Activated CD8-positive, alpha-beta memory T cell treated with anti-CD3 and anti-CD28 coated beads for 48 hours (primary cell): ENCODE measurements at places on chromosomes 4 and X.

- no peak for DNase-seq
Measured at GRCh38 chrX:103927030-103927429, 35.4 kb upstream of the TMSB15B start.

- no peak for DNase-seq
Measured at GRCh38 chr4:117908306-117909207, 125.7 kb upstream of the NDST3 start.

- no peak for DNase-seq
Measured at GRCh38 chrX:1009771-1010170, 202.7 kb downstream of the CRLF2 start.

DNA sequence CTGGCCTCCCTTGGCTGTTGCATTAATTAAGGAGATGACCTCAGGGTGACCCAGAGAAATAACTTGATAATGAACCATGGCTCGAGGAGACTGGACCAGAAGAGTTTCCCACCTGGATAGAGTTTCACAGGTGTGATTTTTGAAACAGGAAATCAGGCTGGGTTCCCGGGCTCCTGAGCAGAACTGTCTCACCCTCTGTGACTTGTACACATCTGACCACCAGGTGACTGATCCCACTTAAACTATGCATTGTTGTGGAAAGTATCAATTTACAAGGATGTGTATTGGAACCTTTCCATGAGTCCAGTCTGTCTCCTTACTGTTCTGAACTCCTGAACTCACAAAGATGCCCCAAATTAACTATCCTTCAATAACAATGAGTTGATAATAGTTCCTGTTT is 220.3 kb downstream of the PTTG2 start:
- DNase-seq, result no peak

DNA sequence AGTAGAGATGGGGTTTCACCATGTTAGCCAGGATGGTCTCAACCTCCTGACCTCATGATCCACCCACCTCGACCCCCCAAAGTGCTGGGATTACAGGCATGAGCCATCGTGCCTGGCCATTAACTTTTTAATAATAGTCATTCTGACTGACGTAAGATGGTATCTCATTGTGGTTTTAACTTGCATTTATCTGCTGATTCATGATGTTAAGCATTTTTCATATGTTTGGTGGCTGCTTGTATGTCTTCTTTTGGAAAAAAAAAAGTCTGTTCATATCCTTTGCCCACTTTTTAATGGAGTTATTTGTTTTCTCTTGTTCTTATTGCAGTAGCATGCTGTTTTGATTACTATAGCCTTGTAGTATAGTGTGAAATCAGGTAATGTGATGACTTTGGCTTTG is 45.8 kb downstream of the ANXA10 start:
- no peak for DNase-seq

DNA sequence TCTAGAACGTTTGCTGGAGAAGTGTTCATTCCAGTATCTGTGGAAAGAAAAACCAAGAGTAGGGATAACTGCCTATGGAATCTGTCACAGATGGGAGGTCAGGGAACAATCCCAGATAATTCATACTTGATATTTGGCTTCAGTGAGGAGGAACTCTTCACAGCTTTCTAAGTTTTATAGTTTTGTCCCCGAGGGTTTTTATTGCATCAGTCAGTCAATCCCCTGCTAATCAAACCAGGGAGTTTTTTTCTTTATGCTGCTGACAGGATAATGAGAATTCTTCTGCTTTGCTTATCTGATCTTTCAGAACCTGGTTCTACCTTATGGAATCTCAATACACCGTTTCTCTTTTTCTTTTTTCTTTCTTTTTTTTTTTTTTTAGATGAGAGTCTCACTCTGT is 633 bp upstream of the TRIML2 start:
- no peak for DNase-seq

- DNase-seq, result no peak
Measured at GRCh38 chr4:109294468-109295020, 7.9 kb downstream of the COL25A1 start.
